GM03348 (cell line): ENCODE measurements at places on chromosomes 12 and 14.

DNA sequence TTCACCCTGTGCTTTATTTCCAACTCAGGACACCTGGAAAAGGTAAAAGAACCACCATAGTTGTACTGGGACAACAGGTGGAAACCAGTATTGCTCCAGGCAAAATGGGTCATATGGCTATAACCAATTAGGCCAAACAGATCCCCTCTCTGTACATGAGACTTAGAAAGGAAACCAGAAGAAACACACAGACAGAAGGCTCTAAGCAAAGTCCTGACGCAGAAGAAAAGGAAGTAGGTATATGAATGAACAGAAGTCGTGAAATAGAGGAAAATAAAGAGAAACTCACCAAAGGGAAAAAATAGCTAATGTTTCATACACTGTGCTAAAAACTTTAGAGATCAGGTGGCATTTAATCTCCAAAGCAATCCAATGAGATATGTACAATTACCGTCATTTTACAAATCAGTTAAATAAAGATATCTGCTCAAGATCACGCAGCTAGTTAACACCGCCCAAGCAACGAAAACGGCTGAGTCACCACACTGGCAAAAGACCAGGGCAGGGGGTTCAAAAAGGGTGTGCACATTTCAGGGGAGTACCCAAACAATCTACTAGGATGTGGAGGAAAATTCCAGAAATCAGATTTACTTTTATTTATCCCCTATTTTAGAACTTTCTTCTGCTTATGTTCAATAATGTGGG, 82.3 kb downstream of the ITPR2 start:
- DNase-seq, result no peak

DNA sequence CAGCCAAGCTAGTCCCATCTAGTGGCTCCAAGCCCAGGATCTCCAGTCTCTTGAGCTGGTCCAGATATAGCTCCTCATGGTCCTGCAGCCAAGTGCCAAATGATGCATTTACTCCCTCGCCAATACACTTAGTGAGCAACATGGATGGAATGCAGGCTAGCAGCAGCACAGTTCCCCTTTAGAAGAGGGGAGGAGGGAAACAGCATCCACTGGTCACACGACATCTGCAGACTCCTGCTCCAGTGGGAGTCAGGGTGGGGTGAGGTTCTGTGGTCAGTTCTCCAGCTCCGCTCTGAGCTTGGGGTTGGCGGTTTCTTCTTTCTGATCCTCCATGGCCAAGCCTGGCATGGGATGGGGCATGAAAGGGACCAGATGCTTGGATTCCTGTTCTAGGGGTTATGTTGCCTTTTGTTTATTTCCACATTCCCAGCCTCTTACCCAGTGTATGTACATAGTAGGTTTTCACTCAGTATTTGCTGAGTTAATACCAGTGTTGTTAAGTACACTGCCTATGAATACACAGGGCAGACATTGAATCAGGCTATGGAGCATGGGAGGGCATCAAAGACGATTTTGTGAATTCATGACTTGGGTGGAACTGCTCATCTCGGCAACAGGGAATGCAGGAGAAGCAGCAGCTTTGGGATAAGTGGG, 57.3 kb downstream of the GALNT16 start:
- DNase-seq, result peak; percentile 98

DNA sequence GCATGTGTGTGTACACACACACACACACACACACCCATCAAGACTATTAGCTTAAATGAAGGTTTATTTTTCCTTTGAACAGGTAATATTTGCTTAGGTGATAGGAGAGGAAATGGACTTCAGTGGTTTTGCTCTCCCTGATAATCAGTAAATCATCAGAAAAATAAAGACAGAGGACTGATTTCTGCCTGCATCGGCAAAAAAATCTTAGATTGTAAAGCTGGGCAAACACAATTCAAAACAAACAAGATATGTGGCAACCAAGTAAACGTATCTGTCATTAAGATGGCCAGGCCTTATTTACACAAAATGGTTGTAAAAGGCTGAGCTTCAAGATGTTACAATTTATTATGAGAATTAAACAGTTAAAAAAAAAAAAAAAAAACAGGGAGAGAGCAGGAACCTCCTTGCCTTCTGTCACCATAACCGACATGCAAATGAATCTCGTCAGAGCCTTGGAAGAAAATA, 31.3 kb downstream of the PRKD1 start:
- no peak for DNase-seq

DNA sequence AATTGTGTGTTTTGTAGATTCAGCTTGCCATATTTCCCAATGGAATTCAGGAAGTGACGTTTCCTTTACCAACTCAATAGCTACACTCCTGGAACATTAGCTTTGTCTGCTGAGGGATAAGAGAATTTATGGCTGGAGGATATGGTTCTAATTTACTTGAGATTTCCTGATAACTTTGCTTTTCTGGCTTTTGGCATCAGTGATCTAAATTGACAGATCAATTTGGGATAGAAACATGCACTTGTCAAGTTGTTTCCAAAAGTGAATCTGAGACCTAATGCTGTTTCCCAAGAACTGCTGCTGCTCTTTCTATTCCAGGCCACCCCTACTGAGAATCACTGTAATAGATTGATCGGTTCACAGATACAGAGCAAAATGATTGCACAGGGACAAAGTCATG, 43.2 kb downstream of the MGAT4C start:
- no peak for DNase-seq

DNA sequence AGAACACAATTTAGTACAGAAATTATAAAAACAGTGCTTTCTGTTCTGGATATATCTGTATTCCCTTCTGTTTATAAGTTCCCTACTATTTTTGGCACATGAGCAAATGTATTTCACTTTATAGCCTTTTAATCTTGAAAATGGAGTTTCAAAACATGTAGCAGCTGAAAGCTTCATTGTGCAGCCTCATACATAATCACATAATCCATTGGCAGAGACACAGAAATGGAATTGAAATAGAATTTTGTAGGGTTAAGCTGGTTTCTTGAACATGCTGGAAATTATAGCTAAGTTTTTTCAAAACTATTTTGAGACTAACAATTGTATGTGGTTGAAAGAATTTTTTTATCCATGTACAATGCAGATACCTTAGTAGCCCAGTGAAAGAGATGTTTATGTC, 614.3 kb upstream of the MDGA2 start:
- no peak for DNase-seq

GRCh38 chr12:57049119-57049446, 846 bp downstream of the MYO1A start:
- DNase-seq, result no peak

DNA sequence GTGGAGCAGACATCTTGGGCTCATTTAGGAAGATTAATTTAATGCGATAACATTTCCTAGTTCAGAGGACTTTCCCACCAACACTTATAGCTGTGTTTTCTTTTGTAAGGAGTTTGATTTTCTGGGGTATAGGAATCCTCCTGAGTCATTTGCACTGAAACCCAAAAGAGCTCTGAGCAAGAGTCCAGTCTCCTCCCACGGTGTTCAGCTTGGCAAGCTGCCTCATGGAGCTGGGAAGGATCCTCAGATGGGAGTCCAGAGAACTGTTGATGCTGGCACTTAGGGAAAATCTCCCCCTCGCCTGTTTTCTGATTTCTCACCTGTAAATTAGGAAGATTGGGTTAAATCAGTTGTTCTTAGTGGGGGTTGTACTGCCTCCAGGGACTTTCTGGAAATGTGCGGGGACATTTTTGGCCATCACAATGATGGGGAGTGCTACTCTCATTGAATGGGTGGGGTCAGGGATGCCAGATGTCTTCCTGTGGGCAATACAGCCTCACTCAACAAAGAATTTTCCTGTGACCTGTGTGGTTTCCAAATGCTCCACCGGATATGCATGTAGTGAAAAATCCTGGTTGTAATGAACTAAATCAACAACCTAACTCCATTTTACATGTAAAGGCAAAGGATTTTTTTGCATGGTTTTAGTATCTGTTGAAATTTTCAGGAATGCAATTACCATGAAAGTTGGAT, 150.6 kb downstream of the ADCK1 start:
- peak; percentile 59 for DNase-seq

DNA sequence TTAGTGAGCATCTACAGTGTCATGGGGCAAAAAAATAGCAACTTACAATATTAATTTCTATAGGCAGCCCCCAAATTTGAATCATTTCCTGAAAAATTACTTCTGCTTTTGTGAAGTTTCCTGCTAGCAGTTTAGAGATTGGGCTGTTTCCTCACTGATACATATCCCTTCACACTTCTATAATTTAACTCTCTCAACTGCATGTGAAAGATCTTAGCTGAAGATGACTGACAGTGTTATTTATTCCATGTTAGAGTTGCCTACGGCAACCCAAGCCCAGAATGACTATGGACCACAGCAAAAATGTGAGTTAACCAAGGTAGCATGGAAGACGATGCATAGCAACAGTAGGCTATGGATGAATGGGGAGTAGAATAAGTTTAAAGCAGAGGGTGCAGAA, at the start of gene KLRG1:
Gene KLRG1, plus strand, starts transcription at position 134 of the 400 bp plus-strand sequence. Its CDS starts 90 bp downstream, at position 224.
- DNase-seq, result no peak
